ENCODE measurements at places on chromosomes 5 and 9.

DNA sequence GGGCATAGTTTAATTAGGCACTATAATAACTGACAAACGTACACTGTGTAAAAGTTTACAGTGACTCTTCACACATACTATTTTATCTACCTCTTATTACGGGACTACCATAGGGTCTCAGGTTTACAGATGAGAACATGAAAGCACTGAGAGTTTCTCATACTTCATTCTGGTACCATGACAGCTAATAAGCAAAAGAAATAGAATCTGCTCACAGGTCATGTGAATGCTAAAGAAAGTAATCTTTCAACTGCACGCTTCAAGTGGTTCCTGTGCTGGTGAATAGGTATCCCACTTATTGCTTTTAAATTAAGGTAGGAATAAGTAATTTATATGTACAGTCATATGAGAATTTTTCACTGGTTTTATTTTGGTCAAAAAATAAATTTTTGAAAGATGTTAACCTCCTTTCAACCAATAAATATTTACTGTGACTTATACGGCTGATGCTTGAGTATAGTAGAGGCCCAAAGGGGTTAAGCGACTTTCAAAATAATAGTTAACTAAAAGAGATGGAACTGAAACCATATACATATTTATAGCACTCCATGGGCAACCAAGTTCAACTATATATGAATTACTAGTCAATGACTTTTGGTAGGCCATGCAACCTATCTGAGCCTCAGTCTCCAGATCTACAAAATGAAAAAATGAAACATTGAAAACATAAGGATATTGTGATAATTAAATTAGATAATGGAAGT is 8.1 kb downstream of the CDKN2A start:
- no peak for DNase-seq

DNA sequence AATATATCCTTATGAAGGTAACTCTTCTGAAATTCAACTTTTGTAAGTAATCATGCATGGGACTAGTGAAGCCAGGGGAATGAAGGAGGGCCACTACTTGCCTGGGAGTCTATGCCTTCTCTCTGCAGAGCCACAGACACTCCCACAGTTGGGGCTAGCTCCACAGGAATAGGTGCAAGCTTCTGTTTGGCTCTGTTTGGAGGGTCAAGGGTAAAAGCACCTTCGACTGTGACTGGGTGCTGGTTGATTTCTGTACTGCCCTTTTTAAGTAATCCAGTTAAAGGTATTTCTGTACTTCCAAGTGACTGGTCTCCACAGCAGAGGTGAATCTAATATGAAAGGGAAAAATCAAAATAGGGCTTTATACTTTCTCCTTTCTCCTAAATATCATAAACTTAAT is 32.2 kb downstream of the CEP120 start:
- no peak for DNase-seq

DNA sequence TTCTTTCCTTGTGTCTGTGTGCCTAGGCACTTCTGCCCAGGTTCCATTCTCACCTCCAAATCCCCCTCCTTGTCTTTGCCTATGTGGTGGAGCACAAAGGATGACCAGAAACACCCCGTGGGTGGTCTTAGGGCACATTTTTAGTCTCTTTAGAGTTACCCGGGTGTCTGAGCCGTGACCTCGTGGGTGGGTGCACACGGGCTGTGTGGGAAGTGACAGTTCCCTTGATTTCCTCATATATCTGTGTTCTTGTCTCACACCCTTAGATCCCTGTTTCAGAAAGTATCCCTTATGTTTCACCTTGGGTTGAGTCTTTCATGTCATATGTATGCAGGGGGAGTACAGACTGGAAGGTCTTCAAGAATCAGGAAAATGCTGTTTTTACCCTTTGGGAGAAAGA is 13.4 kb upstream of the SMIM32 start:
- no peak for DNase-seq

GRCh38 chr5:152686931-152687330 is 281.9 kb upstream of the NMUR2 start:
- DNase-seq = no peak

GRCh38 chr9:135088979-135089847 is 1.7 kb downstream of the OLFM1 start:
- no peak for DNase-seq

DNA sequence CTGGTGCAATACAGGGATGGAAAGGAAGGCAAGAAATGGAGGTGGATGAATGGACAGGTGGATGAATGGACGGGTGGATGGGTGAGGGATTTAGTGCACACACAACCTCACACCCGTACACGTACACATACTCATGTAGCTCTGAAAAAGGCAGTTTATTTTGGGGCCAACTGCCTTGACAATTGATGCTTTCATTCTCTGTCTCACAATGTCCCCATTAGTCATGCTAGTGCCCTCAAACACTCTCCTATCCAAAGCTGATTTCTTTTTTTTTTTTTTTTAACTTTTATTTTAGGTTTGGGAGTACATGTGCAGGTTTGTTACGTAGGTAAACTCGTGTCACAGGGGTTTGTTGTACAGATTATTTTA is 495.0 kb downstream of the DMAC1 start:
- DNase-seq = no peak

- DNase-seq = no peak
Measured at GRCh38 chr5:16364910-16365309, 100.7 kb downstream of the ZNF622 start.

GRCh38 chr5:171647043-171647903 is 138.3 kb upstream of the SMIM23 start:
- no peak for DNase-seq

DNA sequence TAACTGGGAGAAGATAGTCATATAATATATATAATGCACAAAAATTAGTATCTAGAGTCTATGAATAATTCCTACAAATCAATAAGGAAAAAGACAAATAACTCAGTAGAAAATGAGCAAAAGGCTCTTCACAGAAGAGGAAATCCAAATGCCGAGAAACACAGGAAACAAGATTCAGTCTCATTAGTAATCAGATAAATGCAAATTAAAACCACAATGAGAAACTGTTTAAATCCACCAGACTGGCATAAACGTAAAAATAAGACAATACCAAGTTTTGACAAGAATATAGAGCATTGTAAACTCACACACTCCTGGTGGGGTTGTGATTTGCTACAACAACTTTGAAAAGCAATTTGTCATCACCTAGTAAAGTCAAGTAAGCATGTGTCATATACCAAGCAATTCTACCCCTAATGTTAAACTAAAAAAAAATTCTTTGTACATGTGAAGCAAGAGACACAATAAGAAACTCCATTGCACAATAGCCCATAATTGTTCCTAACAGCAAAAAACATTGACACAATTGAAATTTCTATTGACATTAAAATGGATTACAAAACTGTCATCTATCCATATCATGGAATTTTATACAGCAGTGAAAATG is 21.0 kb upstream of the UBLCP1 start:
- DNase-seq = no peak

DNA sequence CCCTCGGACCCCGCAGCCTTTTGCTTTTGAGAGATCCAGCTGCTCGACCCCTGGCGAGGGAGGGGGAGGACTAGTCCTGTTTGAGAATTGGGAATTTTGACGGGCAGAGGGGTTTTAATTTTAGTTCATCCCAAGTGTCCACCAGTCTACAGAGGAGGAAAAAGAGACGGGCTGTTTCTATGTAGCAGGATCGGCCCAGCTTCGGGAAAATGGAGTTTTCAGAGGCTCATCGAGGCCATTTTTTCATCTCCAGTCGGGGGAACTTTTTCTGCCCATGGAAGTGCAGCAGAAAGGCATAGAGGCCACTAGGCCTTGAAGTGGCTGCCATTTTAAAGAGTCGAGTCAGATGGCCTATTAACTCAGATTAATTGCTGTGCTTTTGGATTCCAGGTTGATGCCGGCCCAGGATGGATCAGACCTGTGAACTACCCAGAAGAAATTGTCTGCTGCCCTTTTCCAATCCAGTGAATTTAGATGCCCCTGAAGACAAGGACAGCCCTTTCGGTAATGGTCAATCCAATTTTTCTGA is 1.2 kb downstream of the NSD1 start:
- no peak for DNase-seq

- DNase-seq = no peak
Measured at GRCh38 chr5:147348046-147348445, 113.2 kb downstream of the STK32A start.

- DNase-seq = no peak
Measured at GRCh38 chr9:111630182-111630963, 761 bp upstream of the DNAJC25 start.

- no peak for DNase-seq
Measured at GRCh38 chr9:27337833-27338526, 41.0 kb upstream of the EQTN start.

- no peak for DNase-seq
Measured at GRCh38 chr5:101424530-101425175, 521.6 kb upstream of the ST8SIA4 start.

DNA sequence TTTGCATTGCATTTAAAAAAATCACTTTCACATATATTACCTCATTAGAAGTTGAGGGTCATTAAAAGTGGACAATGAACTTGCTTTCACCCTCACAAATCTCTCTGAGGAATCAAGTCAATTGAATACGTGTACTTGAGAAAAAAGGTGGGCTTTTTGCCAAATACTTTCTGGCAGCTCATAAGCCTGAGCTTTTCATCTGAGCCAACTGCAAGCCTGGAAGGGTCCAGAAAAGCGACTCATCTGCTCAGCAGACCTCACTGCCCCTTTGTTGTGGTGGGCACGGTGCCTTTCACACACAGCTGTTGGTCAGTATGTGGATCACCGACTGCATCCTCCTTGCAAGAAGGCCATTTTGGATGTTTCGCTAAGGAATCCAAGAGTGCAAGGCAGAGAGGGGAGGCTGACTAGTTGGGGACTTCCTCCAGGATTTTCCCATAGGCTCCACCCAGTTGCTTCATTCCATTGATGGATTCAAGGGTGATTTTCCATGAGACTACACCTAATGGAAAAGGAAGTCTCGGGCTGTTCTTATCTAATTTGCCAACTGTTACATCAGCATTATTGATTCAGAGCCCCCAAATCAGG is 564.7 kb downstream of the PDE4D start:
- DNase-seq = no peak

- DNase-seq = no peak
Measured at GRCh38 chr9:70398145-70398556, 16.3 kb downstream of the KLF9 start.

GRCh38 chr9:126515873-126516505 is 97.7 kb upstream of the LMX1B start:
- DNase-seq = no peak

GRCh38 chr9:88651682-88652633 is 117.0 kb downstream of the NXNL2 start:
- no peak for DNase-seq

- no peak for DNase-seq
Measured at GRCh38 chr5:52786949-52787599, 642 bp upstream of the ITGA1 start.

GRCh38 chr9:117616431-117616831 is 87.8 kb upstream of the TLR4 start:
- no peak for DNase-seq

DNA sequence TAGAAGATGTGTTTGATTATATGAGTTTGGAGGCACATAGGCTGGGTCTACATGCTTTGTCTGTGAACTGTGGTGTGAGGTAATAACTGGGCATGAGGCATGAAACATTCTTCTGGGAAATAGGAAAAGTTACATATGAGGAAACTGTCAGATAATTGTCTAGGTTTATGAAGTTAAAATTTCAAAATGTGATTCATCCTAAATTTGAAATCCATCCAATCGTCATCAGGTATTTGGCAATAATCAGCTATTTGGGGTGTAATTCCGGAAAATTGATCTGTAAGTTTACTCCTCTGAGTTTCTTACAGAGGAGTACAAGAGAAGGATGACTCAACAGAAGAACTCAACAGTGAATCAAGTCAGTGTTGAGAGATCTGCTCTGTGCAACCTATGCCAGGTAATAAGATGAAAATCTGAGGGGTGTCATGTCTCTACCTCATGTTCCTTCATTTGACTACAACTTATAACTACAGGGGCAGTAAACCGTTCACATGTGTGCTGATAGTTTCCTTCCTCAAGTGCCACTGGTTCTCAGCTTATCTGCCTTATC is 1171.6 kb upstream of the CDH18 start:
- DNase-seq = no peak

DNA sequence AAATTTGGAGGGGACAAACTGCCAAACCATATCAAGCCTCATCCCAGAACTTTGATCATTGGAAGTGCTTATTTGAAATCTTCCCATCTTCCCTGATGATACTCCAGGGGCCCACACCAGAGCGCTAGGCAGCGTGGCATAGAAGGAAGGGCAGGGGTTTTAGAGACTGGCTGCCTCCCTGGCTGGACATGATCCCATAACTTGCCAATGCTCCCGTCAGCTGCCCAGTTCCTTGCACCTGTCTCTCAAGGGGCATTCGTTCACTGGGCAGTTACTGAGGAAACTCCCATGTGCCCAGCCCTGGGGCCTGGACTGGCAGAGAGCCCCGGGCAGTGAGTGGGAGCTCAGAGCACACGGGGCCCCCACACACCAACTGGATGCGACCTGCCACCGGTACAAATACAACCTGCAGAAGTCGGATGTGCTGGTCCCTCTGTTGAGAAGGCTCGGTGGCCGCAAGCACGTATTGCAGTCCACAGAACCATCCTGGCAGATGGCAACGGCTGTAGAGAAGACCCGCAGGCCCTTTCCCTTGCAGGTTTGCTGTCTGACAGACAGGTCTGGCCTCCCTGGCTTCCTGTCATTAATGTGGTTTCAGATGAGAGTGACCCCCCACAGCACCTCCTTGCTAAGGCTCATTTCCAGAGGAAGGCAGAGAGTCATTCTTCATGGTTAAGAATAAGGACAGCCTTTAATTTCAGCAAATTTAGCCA is 122.4 kb downstream of the MVB12B start:
- no peak for DNase-seq

GRCh38 chr5:133423618-133424282 is 188.6 kb downstream of the FSTL4 start:
- peak; percentile 29 for DNase-seq

GRCh38 chr5:139551191-139551889 is 9.8 kb upstream of the UBE2D2 start:
- DNase-seq = no peak

DNA sequence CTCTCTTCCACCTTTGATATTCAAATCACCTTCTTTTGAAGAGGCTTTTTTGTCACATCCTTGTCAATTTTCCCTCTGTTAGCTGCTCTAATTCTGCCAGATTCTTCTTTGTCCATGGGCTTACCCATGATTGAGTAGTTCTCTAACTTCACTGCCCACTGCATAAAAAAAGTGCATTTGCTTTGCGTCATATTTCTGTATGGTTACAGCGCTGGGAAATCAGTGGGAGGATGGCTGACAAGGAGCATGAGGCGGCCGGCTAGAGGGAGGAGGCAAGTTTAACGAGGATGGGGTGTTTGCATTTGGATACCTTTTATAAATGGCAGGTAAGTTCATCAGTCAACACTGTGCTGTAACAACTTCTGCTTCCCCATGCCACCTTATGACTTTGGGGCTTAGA is 116.5 kb upstream of the LHFPL2 start:
- DNase-seq = no peak

DNA sequence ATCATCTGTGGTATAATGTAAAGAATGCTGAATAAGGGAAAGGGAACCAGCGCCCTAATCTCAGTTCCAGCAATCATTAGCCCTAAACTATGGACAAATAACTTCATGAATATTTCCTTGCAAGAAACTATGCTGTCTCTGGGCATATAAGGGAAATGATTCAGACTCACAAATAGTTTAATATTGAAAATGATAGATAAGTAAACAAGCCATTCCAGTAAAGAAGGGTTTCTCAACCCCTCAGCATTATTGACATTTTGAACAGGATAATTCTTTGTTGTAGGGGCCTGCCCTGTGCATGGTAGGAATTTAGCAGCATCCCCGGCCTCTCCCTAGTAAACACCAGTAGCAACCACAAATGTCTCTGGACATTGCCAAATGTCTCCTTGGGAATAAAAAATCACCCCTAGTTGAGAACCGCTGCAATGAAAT is 23.8 kb downstream of the C5 start:
- no peak for DNase-seq

GRCh38 chr5:170791325-170791954 is 7.9 kb downstream of the GABRP start:
- no peak for DNase-seq
